ENCODE measurements at places on chromosomes 16 and 17.

- ATAC-seq, result no peak
These were observed 1.7 kb downstream of the CAPNS2 start for GRCh38 chr16:55568207-55568606.

- no peak for ATAC-seq
These were observed 11.9 kb downstream of the CEP20 start for GRCh38 chr16:15876503-15876902.

DNA sequence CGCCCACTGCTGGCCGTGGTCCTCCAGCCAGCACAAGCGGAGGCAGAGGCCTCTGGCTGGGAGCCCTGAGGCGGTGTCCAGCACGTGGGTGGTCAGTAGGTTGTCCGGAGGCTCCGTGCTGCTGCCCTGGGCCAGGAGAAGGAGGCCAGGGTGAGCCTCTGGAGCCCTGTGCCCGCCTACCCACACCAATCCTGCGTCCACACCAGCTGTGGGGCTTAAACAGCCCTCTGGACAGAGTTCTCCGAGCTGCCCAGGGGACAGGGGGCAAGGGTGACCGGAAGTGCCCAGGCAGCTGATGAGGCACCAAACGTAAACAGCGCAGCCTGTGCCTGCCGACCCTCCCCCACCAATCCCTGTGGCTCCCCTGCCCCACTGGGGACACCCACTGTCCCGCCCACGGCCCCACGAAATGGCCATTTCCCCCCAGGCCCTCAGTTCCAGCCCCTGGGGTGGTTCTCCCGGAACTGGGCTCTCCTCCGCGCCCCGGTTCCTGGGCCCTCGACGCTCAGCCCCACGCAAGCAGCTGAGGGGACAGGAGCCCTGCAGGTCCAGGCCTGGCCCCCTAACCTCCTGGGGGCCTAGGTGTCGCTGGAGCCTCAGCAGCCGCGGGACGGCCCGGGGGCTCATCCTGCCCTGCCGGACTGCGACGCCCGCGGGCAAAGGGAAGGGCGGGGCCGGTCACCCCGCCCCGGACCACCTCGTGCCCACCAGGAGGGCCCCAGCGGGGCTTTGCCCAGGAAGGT is 27.9 kb upstream of the DBNDD1 start:
- ATAC-seq, result peak; percentile 73

GRCh38 chr17:76421044-76421407 is 31.9 kb downstream of the UBE2O start:
- no peak for ATAC-seq

DNA sequence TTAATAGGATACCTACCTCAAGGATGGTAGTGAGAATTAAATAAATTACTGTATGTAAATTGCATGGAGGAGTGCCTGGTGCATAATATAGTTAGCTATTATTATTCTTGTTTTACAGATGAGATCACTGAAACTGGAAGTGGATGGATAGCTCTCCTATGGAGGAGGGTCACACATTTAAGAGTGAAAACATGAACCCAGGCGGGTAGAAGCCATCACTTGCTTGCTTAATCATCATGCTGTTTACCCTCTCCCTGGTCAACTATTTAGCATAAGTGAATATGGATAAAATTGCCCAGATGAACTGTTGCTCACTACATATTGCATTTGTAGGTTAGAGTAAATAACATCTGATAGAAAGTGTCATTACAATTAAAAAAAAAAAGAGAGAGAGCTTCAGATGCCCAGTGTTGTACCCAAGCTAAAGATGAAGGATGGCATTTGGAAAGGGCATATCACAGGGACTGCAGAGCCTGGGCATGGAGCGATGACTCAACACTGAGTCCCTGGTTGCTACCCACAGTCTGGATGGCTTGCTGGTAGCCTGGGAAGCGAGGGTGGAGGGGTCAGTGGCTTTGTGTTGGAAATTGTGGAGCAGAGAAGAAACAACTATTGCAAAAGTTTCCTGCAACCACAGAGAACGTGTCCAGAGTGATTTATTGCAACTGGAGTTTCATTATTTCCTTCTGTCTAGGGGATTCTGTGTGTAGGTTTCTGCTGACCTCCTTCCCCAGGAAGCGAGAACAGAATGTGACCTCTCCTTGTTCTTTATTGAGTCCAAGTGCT is 414.4 kb downstream of the SHISA9 start:
- no peak for ATAC-seq

DNA sequence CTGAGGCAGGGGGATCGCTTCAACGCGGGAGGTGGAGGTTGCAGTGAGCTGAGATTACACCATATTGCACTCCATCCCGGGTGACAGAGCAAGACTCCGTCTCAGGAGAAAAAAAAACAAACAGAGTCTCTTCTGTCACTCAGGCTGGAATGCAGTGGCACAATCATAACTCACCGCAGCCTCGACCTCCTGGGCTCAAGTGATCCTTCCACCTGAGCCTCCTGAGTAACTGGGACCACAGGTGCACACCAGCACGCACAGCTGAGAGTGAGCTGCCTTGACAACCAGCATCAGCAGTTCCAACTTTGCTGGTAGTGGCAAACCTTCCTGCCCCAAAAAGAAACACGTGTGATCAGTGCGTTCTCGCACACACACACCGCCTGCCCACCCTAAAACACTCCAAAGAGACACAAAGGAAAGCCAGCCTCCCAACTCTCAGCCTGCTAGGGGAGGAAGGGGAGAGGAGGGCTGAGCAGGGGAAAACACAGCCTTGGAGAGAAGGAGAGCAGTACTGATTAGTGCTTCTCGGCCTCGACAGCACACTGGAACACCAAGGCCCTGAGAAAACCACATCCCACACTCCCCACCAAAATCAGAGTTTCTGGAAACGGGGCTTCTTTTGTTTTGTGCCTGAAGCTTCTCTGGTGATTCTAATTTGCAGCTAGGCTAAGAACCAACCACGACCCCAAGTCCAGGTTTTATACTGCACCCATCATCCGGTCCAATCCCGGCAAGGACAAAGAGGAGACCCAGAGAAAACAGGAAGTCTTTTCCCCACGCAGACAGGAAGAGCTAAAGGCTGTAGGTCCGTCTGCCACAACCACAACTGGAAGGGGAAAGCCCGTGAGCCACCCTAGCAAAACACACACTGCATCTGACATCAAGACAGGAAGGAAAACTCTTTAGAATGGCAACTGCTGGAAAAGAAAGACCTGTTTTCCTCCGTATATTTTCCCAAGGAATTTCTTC is 28.8 kb downstream of the ZCCHC14 start:
- peak; percentile 6 for ATAC-seq

GRCh38 chr16:11250786-11251524 is 5.0 kb downstream of the SOCS1 start:
- no peak for ATAC-seq

DNA sequence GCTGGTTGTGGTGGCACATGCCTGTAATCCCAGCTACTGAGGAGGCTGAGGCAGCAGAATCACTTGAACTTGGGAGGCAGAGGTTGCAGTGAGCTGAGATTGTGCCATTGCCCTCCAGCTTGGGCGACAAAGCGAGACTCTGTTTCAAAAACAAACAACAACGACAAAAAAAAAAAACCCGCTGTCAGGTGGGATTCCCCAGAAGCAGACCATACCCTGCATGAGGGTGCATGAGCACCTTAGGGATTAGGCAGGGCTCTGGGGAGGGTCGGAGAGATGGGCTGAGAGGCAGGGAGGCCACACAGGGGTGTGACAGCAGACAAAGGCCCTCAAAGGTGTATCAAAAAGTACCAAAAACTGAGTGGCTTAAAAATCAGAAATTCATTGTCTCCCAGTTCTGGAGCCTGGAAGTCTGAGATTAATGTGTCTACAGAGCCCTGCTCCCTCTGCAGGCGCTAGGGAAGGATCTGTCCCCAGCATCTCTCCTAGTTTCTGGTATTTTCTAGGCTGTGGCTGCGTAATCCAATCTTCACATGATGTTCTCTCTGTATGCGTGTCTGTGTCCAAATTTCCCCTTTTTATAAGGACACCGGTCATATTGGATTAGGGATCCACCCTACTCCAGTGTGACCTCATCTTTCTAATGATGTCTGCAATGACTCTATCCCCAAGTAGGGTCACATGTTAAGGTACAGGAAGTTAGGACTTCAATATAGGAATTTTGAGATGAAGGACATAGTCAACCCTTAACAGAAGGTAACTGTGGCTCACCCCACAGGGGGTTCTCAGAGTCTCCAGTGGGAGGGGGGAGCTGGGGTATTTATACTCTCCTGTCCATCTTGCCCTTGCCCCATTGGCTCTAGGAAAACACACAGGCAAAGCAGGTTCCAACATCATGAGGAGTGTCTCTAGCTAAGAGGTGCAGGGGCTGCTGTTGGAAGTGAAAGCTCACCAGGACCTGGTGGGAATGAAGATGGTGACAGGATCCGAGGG is 13.6 kb upstream of the TVP23A start:
- no peak for ATAC-seq

- ATAC-seq, result no peak
These were observed 7.9 kb downstream of the MSLN start for GRCh38 chr16:768428-768827.

DNA sequence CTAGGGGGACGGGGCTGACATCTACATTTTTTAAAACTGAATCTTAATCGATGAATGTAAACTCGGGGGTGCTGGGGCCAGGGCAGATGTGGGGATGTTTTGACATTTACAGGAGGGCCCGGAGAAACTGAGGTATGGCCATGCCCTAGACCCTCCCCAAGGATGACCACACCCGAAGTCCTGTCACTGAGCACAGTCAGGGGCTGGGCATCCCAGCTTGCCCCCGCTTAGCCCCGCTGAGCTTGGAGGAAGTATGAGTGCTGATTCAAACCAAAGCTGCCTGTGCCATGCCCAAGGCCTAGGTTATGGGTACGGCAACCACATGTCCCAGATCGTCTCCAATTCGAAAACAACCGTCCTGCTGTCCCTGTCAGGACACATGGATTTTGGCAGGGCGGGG is 21.4 kb downstream of the ADAM11 start:
- no peak for ATAC-seq

GRCh38 chr16:30488764-30489605 is 16.4 kb downstream of the ITGAL start:
- no peak for ATAC-seq

- ATAC-seq, result no peak
These were observed 9.9 kb downstream of the MTSS2 start for GRCh38 chr16:70675851-70676513.

DNA sequence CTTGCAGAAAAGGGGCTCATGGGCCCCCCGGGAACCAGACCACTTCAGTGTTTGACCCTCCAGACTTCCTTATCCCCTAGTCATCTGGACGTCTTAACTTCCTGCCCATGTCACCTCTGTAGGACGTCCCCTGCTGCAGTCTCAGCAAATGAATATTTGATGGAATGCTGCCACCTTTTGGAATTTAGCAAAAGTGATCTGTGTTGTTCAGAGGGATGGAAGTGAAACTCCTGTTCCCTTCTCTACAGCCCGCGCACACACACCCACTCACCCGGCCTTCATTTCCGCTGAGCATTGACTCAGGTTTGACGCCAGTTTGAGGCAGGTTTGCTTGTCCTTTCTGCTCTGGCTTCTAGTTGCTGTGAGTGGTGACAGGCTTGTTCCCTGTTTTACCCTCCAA is 507.2 kb upstream of the EEF2KMT start:
- ATAC-seq, result no peak

DNA sequence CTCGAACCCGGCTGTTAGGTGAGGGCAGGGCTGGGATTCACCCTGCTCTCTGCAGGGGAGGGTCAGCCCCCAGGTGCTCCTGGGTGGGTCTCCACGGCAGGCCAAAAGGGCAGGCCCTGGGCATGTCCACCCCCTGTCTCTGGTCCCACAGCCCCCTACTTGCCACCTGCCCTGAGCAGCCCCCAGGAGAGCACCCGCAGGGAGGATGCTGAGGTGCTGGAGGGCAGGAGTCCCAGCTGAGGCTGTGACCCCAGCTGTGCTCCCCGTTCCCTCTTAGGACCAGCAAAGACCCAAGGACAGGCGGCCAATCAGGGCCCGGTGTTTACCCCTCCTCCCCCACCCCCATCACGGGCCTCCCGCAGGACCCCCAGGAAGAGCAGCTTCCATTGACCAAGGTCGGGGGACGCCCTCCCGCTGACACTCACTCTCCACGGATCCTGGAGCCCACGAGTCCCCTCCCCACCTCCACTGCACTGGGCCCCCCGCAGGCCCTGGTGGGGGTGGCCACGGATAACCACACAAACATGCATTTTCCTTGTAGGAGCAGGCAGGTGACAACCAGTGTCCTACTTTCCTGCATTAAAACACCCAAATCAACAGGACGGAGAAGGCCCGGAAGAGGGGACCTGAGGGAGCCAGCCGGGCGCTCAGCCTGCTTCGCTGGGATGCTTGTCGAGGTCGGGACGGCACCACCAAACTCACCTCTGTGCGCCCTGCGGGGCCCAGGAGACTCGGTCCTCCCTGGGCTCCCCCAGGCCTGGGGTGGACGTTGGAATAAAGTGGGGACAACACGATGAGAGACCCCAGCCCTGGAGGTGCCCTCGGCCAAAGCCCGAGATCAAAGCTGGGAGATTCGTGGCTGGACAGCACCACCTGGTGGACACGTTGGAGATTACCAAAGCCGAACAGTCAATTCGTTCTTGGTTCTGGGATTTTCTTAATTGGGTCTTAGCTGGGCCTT is 22.5 kb upstream of the ENPP7 start:
- peak; percentile 85 for ATAC-seq

DNA sequence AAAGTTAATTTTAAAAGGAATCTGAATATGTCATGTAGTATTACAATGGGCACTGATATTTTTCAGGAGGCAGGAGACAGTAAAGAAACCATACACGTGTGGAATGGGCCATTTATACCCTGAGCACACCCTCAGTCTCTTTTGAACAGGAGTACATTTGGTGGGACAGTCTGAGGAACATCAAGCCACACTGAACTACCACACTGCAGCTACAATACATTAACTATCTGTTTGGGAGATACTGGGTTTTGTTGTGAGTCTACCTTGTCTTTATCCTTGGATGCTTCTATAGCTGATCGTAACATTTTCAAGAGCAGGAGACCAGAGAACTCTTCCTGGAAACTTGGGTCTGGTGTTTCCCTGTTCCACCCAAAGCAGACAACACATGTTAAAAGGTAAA is 31.7 kb downstream of the HEATR6 start:
- no peak for ATAC-seq

- no peak for ATAC-seq
These were observed 7.3 kb downstream of the ABI3 start for GRCh38 chr17:49217651-49218413.

DNA sequence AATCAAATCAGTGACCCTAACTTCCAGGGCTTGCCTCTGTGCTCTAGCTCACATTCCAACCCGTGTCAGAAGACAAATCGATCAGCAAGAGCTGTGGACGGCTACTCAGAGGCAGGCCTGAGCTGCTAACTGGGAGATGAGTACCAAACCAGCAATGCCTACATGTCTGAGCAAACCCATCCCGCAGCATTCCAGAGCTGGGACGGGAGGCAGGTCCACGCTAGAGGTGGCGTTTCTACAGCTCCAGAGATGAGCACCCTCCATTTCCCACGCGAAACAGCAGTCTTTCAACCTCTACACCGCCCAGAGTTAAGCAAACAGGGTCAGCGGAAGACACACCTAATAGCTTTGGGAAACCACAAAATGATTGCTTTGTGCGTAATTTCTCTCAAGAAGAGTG is 6.5 kb downstream of the NXN start:
- no peak for ATAC-seq

GRCh38 chr17:40268141-40268712 is 19.5 kb upstream of the CDC6 start:
- ATAC-seq, result no peak

DNA sequence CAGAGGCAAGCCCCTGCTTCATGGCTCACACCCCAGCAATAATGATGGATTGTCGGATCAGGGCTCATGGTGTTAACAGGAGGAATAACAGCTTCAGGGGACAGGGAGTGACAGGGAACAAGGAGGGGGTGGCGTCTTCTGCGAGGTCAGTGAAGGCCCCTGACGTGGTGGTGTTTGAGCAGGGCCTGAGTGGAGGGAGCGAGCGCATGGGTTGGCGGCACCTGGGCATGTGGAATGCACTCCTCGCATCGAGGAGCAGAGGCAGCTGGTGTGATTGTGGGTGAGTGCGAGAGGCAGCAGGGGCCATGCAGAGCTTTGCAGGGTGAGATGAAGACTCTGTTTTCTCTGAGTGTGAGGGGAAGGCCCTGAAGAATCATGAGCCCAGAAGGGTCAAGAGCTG is 33.3 kb downstream of the CLUAP1 start:
- no peak for ATAC-seq
